ENCODE measurements at places on chromosomes 13 and 19. TPM values are rescaled to one million over a fixed set of nuclear protein-coding genes. Genes with fewer than 3 reads are reported as not detected.
A peak's percentile ranks its signal among the peaks of the same experiment; 100 is the strongest.

Gene SWSAP1
- 2.1 TPM for total RNA-seq

GRCh38 chr19:55493052-55493644, 4.9 kb downstream of the SSC5D start:
- DNase-seq = no peak
- no peak overlapping the region for H3K27ac ChIP-seq
- H3K4me3 ChIP-seq = no peak overlapping the region
- H3K4me1 ChIP-seq = peaks cover 10% of the 10 kb centered on the region

- H3K36me3 ChIP-seq = no peaks in the 10 kb centered on the region
- H3K27ac ChIP-seq = no peak overlapping the region
- H3K4me1 ChIP-seq = no peaks in the 10 kb centered on the region
- peaks cover 4% of the 10 kb centered on the region for H3K27me3 ChIP-seq
- H3K4me3 ChIP-seq = peak overlapping the region; percentile 68
- peak; percentile 90 for DNase-seq
Observed at GRCh38 chr19:1864480-1865171, 1.2 kb upstream of the KLF16 start.

DNA sequence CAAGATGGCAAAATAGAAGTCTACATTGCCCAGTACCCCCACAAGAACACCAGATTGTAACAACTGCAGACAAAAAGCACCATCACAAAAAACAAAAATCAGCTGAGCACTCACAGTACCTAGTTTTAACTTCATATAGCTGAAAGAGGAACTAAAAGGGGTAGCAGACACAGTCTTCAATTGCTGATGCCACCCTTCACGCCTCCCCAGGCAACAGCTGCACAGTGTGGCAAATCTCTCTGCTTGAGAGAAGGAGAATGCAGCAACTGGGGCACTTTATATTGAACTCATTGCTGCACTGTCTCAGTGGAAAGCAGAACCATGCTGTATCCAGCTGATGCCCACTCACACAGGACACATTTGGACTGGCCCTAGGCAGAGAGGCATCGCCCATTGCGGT, 2714.5 kb upstream of the PCDH20 start:
- H3K4me1 ChIP-seq = peaks cover 5% of the 10 kb centered on the region
- H3K4me3 ChIP-seq = no peak overlapping the region
- DNase-seq = no peak
- no peak overlapping the region for H3K27ac ChIP-seq
- H3K36me3 ChIP-seq = no peaks in the 10 kb centered on the region
- H3K27me3 ChIP-seq = no peaks in the 10 kb centered on the region

GRCh38 chr13:32866921-32867320, 149.3 kb upstream of the KL start:
- no peaks in the 10 kb centered on the region for H3K27me3 ChIP-seq
- H3K4me1 ChIP-seq = peaks cover 5% of the 10 kb centered on the region
- no peaks in the 10 kb centered on the region for H3K36me3 ChIP-seq
- H3K4me3 ChIP-seq = no peak overlapping the region
- DNase-seq = no peak
- H3K27ac ChIP-seq = no peak overlapping the region

Gene IGFL3
- not detected for total RNA-seq

DNA sequence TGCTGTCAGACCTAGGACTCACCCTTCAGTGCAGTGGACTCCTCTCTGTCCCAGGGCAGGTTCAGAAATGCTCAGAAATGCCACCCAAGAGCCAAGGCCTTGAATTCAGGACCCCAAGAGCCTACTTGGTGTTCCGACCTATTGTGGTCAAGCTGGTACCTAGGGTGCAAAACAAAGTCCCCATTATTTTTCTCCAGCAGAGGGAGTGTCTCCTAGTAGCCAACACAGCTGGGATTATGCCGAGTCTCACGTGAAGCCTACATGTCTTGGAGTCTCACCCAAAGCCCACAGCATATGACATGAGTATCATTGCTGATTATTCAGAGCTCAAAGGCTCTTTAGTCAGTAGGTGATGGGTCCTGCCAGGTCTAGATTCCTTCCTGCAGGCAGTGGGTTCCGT, 671.1 kb upstream of the SPRY2 start:
- no peak for DNase-seq
- peaks cover 2% of the 10 kb centered on the region for H3K27me3 ChIP-seq
- H3K4me3 ChIP-seq = no peak overlapping the region
- H3K36me3 ChIP-seq = peaks cover 9% of the 10 kb centered on the region
- no peak overlapping the region for H3K27ac ChIP-seq

Gene CEACAM1
- 0.44 TPM for total RNA-seq

GRCh38 chr13:28574617-28575142, 79.8 kb upstream of the FLT1 start:
- H3K4me3 ChIP-seq = no peak overlapping the region
- H3K4me1 ChIP-seq = peaks cover 16% of the 10 kb centered on the region
- H3K27ac ChIP-seq = no peak overlapping the region
- H3K36me3 ChIP-seq = no peaks in the 10 kb centered on the region
